ENCODE measurements at places on chromosomes 3 and 15. TPM values are rescaled to one million over a fixed set of nuclear protein-coding genes. Genes with fewer than 3 reads are reported as not detected.

CHST2 gene
- 5.5 TPM for polyA plus RNA-seq

DNA sequence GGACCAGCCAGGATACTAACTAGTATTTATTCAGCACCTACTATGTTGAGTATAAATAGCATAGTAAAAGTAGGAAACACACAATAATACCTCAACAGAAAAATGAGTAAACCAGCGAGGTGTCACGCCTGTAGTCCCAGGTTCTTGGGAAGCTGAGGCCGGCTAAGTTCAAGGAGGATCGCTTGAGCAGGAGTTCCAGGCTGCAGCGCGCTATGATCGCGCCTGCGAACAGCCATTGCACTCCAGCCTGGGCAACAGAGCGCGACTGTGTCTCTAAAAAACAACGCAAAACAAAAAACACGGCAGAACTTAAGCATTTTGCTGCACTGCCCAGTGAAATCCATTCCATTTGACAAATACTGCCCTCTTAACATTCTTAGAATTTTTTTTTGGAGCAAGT is 1.3 kb upstream of the DENND6A start:
- no peak overlapping the region for H3K4me3 ChIP-seq
- H3K27me3 ChIP-seq: no peaks in the 10 kb centered on the region
- DNase-seq: no peak
- no peaks in the 10 kb centered on the region for H3K36me3 ChIP-seq

DNA sequence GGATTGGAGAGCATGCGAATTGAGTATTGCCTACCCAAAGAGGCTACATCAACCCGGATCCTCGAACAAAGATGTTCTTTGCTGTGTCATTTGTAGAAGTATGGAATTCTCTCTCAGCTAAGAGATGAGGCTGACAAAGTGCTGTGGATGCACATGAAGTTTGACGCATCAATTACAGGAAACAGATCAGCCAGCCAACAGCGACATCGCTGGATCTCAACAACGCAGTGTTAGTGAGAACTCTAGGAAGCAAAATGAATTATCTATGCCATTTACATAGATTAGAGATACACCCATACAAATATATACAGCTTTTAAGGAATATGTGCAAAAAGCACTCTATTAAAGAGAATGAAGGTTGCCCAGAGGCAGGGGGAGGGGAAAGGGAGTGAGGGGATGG is 160.6 kb upstream of the RGMA start:
- no peaks in the 10 kb centered on the region for H3K36me3 ChIP-seq
- no peak overlapping the region for H3K4me3 ChIP-seq
- peak; percentile 79 for DNase-seq
- H3K27ac ChIP-seq: peak overlapping the region; percentile 10
- H3K4me1 ChIP-seq: peaks cover 50% of the 10 kb centered on the region

GRCh38 chr3:7205535-7205934 is 344.6 kb downstream of the GRM7 start:
- no peak for DNase-seq
- no peak overlapping the region for H3K4me3 ChIP-seq
- no peak overlapping the region for H3K27ac ChIP-seq
- H3K4me1 ChIP-seq: no peaks in the 10 kb centered on the region
- no peaks in the 10 kb centered on the region for H3K36me3 ChIP-seq

DNA sequence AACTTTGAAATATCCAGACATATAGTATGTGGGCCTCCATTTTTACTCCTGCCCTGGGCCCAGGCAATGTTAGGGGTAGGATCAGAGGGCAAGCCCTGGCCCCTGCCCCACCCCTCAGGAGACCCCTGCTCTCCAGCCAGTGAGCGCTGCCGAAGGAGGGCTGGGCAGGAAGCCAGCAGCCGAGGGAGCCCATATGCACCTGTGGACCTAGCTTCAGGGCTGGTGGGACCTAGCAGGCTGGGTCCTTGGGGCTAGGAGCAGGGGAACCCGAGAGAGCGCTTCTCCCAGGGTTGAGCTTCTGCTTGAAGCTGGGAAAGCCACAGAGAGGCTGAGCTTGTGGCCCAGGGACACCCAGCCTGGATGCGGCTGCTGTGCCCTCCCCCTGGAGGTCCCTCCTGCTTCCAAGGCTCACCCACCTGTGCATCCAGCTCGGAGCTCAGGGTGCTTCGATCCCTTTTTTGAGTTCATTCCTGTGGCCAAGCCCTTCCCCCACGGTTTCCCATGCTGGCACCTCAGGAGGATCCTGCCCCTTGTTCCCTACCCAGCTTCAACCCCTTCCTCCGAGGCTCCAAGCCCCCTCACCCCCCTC is 21.0 kb upstream of the CYP11A1 start:
- peaks cover 4% of the 10 kb centered on the region for H3K27me3 ChIP-seq
- no peak for DNase-seq
- H3K4me1 ChIP-seq: peaks cover 52% of the 10 kb centered on the region
- no peak overlapping the region for H3K27ac ChIP-seq

DNA sequence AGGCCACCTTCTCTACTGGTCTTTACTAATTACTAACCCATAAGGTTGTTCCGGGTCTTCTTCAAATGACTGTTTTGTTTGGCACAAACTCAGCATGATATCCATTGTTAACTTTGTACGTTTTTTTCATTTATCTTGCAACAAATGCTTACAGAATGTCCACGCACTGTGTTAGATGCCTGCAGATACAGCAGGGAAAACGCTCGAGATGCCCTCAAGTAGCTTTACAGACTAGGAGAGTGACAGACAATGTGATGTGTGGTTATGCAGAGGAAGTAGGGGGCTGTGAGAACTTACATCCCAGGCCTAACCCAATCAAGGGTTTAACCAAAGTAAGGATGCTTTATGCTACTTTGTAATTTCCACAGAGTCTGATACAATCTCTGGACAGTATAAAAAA is 949 bp upstream of the RFC4 start:
- peaks cover 4% of the 10 kb centered on the region for H3K27me3 ChIP-seq
- peaks cover 6% of the 10 kb centered on the region for H3K36me3 ChIP-seq
- peak overlapping the region; percentile 97 for H3K4me3 ChIP-seq
- H3K4me1 ChIP-seq: peaks cover 13% of the 10 kb centered on the region

- no peaks in the 10 kb centered on the region for H3K36me3 ChIP-seq
- H3K4me3 ChIP-seq: no peak overlapping the region
- no peak for DNase-seq
- no peaks in the 10 kb centered on the region for H3K27me3 ChIP-seq
- H3K27ac ChIP-seq: no peak overlapping the region
These were observed 54.8 kb downstream of the CHCHD6 start for GRCh38 chr3:126758882-126759281.

TMCO5A gene
- polyA plus RNA-seq: not detected

GRCh38 chr15:43292375-43293078 is 25.8 kb upstream of the TGM5 start:
- H3K36me3 ChIP-seq: no peaks in the 10 kb centered on the region
- no peaks in the 10 kb centered on the region for H3K4me1 ChIP-seq
- H3K4me3 ChIP-seq: no peak overlapping the region
- peak; percentile 42 for DNase-seq
- no peak overlapping the region for H3K27ac ChIP-seq
- H3K27me3 ChIP-seq: peaks cover 24% of the 10 kb centered on the region

KLHL40 gene
- 176 TPM for polyA plus RNA-seq

- no peak overlapping the region for H3K4me3 ChIP-seq
- DNase-seq: no peak
- H3K36me3 ChIP-seq: no peaks in the 10 kb centered on the region
- H3K4me1 ChIP-seq: peaks cover 9% of the 10 kb centered on the region
- H3K27me3 ChIP-seq: no peaks in the 10 kb centered on the region
- no peak overlapping the region for H3K27ac ChIP-seq
These were observed 36.9 kb downstream of the GPR171 start for GRCh38 chr3:151166161-151166560.

- no peaks in the 10 kb centered on the region for H3K36me3 ChIP-seq
- peaks cover 6% of the 10 kb centered on the region for H3K4me1 ChIP-seq
- peak overlapping the region; percentile 45 for H3K4me3 ChIP-seq
- H3K27me3 ChIP-seq: peaks cover 8% of the 10 kb centered on the region
- peak overlapping the region; percentile 50 for H3K27ac ChIP-seq
These were observed 2.9 kb upstream of the MKRN2 start for GRCh38 chr3:12553921-12554391.

VILL gene
- 7.4 TPM for polyA plus RNA-seq

ANXA2 gene
- 410 TPM for polyA plus RNA-seq

- H3K27me3 ChIP-seq: no peaks in the 10 kb centered on the region
- no peak for DNase-seq
- H3K4me1 ChIP-seq: no peaks in the 10 kb centered on the region
- H3K4me3 ChIP-seq: no peak overlapping the region
These were observed 37.6 kb upstream of the WDR49 start for GRCh38 chr3:167691366-167691765.

GRCh38 chr15:63800739-63801138 is 33.0 kb downstream of the HERC1 start:
- DNase-seq: no peak
- no peaks in the 10 kb centered on the region for H3K27me3 ChIP-seq
- H3K27ac ChIP-seq: no peak overlapping the region
- H3K36me3 ChIP-seq: no peaks in the 10 kb centered on the region

- peaks cover 22% of the 10 kb centered on the region for H3K27me3 ChIP-seq
- no peak for DNase-seq
- no peak overlapping the region for H3K27ac ChIP-seq
- H3K4me3 ChIP-seq: no peak overlapping the region
- no peaks in the 10 kb centered on the region for H3K4me1 ChIP-seq
These were observed 68.8 kb downstream of the ANXA2 start for GRCh38 chr15:60328852-60329443.

GOLGA8R gene
- 14.1 TPM for polyA plus RNA-seq

Measured in muscle of leg (tissue), 16 donors.